NCI-H1930 (cell line): ENCODE measurements at places on chromosomes 6 and 20.

DNA sequence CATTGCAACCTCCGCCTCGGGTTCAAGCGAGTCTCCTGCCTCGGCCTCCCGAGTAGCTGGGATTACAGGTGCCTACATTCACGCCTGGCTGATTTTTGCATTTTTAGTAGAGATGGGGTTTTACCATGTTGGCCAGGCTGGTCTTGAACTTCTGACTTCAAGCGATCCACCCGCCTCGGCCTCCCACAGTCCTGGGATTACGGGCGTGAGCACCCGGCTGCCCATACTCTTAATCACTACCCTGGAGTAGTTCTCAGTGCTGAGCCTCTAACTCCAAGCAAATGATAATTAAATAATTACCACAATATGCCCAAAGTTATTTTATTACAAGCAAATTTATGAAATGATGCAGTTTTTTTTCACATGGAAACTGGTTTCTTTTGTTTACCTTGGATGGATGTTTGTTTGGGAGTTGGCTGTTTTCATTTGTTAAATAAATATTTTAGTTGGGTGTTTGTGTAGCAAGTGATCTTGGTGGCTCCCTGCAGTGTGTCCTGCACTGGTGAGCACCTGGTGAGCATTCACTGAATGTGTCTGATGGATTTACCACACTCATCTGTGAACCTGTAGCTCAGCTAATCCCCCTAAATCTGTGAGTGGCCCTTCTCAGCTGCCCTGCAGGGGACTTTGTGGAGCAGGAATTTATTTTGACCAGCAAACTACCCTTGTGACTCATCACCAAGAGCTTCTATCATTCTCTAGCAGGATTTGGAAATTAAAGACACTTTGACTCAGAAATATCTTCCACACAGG, 36.9 kb downstream of the UTRN start:
- no peak for DNase-seq

DNA sequence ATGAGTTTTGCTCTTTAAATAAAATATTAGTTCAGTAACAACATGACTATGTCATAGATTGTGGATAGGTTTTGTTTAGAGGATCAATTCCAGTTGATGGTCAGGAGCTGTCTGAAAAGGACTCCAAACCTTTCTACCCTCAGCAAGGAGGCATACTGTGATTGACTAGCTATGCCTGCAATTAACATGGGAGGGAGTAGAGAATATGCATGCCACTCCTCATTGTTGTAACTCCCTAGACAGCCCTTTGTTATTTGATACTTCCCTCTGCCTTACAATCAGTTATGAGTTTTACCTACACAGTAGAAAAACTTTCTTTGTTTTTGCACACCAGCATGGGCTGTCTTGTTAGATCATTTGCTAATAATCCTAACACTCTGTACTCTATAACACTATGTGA, 1418.5 kb downstream of the KHDRBS2 start:
- DNase-seq, result no peak

- no peak for DNase-seq
Measured at GRCh38 chr6:157884756-157885155, 61.7 kb downstream of the SNX9 start.

GRCh38 chr6:35831257-35832007, 26.3 kb downstream of the LHFPL5 start:
- no peak for DNase-seq

DNA sequence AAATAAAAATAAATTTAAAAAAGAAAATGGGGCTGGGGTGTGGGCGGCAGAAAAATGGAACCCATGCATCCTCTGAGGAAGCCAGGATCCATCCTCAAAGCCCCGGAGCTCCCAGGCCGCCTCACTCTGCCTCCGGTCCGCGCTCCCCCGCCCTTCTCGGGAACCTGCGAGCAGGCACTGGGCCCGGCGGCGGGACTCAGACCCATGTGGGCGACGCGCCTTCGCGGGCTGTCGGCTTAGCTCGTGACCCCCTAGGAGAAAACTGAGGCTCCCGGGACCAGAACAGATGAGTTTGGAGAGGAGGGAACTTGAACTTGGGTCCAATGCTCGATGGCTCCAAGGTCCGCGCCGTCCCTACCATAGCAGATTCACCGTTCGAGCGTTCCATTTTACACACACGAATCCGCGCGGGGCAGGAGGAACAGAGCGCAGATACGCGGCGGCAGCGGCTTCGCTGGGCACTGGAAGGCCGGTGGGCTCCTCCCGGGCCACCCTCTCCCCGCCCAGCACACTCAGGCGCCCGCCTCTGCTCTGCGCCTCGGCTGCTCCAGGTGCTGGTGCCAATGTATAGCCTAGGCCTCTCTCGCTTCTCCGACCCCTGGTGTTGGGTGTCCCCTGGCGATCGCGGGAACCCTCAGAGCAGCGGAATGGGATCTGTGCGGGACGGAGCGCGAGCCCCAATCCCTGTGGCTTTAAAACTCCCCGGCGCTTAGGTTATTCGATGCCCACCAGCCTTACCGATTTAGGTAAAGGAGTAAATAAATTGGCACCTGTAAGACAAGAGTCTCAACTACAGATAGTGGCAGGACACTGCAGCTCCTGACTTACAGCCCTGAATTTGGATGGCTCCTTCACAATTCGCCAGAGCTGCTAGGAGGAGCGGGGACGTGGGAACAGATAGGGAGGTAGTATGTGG, 39.2 kb downstream of the DPPA5 start:
- no peak for DNase-seq

GRCh38 chr20:13810446-13810845, 25.6 kb downstream of the NDUFAF5 start:
- no peak for DNase-seq

GRCh38 chr6:36362551-36363370, 24.7 kb downstream of the ETV7 start:
- no peak for DNase-seq

DNA sequence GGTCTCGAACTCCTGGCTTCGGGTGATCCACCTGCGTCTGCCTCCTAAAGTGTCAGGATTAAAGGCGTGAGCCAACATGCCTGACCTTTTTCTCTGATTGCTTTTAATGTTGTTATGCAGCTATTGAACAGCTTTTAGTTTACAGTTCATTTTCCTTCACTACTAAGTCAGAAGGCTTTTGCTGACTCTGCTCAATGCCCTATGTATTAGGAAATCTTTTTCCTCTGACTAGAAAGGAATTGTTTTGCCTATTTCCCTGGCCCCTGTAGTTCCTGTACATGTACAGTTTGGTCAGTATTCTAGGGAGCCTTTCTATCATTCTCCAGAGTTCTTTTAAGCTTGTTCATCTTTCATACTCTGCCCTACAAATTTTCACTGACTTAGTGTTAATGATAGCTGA, 280.2 kb downstream of the CDKAL1 start:
- no peak for DNase-seq

- no peak for DNase-seq
Measured at GRCh38 chr20:47493963-47494293, 7.8 kb upstream of the NCOA3 start.
